ENCODE measurements at places on chromosomes 6 and 20.

DNA sequence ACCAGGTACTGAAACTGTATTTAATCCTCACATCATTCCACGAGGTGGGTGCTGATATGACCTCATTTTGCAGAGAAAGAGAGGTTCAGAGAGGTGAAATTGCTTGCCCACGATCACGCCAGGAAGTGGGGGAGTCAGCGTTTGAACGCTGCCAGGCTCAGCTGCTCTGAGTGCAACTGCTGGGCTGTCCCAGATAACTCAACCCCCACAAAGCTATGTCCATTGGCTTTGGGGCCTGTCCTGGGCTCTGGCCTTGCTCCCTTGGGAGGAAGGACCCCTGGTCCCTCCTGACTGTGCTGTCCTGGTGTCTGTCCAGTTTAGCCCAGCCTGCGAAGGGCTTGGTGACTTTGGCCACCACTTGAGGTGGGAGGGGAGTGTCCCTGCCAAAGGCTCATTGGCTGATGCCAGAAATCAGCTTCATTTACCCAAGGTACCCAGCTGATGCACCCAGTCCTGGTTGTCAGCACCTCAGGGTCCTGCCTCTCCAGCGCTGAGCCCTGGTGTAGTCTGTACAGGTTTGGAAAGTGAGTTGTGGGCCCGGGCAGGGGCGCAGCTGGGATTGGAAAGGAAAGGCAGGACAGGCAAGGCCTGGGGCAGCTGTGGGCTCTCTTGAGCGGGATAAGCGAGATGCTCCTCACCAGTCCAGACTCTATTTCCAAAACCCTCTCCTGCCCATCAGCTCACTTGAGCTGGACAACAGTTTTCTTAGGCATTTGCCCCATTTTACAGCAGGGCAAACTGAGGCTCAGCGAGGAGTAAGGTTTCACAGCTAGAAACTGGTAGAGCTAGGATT is 38.5 kb downstream of the SUN5 start:
- DNase-seq, result no peak

DNA sequence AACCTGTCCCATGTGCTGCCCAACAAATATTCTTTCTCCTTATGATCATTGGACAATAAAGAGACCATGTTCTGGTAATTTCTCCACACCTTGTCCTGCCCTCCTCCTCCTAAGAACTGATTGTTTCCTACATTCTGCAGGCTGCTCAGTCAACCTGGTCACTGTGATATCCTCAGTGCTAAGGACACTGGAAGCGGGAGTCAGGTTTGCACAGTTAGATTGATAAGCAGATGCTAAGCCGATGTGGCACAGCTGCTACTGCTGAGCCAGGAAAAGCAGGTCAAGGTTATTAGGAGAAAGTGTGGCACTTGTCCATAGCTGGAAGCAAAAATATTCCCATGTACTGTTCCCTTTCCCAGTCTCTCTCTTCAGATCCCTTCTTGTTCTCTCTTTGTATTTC is 154.8 kb downstream of the TFAP2B start:
- no peak for DNase-seq

DNA sequence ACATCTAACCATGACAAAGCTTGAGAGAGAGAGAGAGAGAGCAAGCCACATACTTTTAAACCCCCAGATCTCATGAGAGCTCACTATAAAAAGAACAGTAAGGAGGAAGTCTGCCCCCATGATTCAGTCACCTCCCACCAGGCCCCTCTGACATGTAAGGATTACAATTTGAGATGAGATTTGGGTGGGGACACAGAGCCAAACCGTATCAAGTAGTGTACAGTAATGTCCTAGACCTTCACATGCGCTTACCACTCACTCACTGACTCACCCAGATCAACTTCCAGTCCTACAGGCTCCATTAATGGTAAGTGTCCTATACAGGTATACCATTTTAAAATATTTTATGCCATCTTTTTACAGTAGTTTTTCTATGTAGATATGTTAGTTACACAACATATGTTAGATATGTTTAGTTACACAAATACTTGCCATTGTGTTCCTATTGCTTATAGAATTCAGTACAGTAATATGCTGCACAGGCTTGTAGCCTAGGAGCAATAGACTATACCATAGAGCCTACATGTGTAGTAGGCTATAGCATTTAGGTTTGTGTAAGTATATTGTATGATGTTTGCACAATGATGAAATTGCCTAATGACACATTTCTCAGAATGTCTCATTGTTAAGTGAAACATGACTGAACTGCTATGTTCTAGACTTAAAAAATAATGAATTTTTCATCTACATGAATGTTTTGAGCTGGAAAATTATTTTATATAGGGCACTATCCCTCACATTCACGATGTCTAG is 11.7 kb downstream of the TSPYL1 start:
- DNase-seq, result no peak

DNA sequence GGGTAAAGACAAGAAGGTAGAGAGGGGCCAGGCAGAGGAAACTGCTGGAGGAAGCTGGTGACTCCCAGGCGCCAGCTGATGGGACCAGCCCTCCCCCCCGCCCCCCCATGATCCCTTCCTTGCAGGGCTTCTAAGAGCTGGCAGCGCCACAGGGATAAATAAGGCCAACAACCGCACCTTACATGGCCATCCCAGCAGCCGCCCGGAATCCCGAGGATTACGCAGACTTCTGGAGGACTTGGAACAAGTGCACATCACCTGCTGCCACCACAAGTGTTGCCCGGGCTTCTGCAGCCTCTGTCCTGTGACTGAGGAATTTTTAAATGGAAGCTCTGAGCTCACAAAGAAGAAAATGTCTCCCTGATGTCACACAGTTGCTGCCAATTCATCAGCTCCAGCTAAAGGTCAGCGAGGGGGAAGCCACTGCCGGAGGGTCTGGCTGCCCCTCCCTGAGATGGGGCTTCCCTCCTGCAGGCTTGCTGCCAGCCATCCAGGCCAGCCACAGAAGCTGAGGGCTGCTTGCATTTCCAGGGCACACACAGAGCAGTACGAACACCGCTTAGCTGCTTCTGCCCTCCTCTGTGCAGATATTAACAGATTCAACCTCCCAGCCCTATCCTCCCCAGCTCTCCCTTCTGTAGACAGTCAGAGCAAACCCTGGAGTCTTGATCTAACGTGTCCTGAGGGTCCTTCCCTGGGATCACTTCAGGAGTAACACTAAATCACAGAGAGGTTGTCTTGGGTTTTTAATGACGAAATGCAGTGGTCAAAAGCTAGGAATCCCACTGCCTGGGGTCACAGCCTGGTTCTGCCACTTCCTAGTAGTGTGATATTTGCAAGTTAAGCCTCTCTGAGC is 38.6 kb upstream of the PIM1 start:
- no peak for DNase-seq

GRCh38 chr6:105669232-105669631 is 266.4 kb upstream of the PREP start:
- no peak for DNase-seq

- no peak for DNase-seq
Measured at GRCh38 chr6:121434037-121434770, 1.2 kb upstream of the GJA1 start.

- no peak for DNase-seq
Measured at GRCh38 chr6:108029226-108029921, 45.2 kb downstream of the OSTM1 start.

GRCh38 chr6:126118058-126118755 is 131.9 kb downstream of the TRMT11 start:
- DNase-seq, result no peak
